Activated CD4-positive, alpha-beta T cell treated with anti-CD3 and anti-CD28 coated beads, Interleukin-2, Interleukin-6, amounts not matched to agents 100 ng/mL and 50 ng/mL, durations not matched to agents 16 hours and 8 hours (primary cell): ENCODE measurements at places on chromosomes 5 and 9.

DNA sequence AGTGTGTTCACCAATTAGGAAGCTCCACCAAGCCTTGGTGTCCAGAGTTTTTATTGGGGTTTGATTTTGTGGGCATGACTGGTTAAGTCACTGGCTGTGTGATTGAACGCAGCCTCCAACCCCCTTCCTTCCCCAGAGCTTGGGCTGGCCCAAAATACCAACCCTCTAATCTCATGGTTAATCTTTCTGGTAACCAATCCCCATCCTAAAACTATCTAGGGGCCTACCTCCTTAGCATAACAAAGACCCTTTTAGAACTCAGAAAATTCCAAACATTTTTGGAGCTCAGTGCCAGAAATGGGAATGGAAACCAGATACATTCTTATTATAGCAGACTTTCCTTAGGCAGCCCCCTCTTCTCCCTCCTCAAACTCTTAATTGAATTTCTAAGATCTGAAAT lies 35.9 kb upstream of the HRH2 start:
- DNase-seq: no peak

DNA sequence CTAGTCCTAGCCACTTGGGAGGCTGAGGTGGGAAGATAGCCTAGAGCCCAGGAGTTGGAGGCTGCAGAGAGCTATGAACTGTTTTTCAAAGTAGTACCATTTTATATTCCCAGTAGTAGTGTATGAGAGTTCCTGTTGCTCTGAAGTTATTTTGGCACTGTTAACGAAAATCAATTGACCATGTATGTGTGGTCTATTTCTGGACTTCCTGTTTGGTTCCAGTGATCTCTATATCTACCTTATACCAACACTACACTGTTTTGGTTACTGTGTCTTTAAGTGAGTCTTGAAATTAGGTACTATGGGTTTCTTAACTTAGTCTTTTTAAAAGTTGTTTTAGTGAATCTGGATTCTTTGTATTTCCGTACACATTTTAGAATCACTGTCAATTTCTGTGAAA lies 13.6 kb downstream of the SLF1 start:
- no peak for DNase-seq

DNA sequence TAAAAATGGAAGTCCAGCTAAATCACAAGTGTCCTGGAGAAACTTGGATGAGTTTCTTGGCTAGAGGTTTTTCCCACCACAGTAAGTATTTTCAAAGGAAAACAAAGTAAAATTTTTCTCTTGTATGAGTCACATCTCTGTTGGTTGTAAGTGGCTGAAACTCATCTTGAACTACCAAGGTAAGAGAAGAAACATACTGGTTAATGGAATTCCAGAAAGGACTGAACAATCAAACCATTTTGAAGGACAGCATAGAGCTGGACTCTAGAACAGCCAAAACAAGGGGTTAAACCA lies 102.8 kb upstream of the CDKN2B start:
- no peak for DNase-seq

GRCh38 chr5:126801992-126802294 lies 25.0 kb downstream of the LMNB1 start:
- DNase-seq: peak; percentile 27

- no peak for DNase-seq
These were observed 7.5 kb downstream of the PFDN1 start for GRCh38 chr5:140295414-140295813.

DNA sequence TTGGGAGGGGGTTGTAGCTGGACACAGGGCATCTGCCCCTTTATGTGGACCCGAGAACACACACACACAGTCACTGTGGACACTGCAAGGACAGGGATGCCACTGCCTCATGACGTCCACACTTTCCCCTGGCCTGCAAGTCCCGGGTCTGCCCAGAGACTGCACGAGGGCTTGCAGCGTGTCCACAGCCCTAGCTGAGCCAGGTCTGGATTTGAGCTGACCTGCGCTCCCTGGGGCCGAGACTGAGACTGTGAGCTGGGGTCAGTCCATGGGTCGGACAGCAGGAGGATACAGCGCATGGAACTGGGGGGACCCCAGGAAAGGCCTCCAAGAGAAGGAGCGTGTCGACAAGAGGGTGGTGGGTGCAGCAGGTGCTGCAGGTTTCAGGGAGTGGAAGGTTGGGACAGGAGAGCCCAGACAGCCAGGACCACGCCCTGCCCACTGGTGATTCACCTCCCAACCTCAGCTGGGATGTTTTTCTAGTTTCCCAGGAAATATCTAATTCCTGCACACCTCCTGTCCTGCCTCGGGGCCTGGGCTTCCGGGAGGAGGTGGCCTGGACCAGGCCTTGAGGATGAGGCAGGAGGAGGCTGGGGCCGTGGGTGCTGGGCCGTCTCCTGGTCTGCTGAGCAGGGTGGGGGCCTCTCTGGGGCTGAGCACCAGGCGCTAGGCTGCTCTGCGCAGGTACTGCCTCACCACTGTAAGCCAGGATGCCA lies 806 bp upstream of the RNF224 start:
- DNase-seq: no peak
